ENCODE measurements at places on chromosomes 2 and 18.

GRCh38 chr2:14978845-14979244 is 346.3 kb downstream of the LRATD1 start:
- DNase-seq = no peak

DNA sequence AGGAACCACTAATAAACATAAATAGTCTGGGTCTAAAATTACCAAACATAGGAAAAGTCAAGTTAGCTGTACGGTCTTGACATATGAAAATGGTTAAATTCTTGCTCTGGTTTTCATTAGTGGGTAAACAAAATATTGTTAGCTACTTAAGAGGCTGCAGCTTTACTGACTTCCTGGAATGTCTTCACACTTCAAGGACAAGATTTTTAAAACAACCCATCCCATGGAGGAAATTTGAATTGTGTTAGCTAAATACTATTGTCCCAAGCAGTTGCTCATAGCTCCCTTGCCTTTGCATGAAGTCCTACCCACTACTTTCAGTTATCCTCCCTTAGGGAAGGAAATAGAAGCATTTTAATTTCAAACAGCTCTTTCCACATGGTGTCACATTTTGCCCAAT is 128.5 kb downstream of the EPHA4 start:
- DNase-seq = no peak

- no peak for DNase-seq
Measured at GRCh38 chr2:205609113-205609512, 73.2 kb upstream of the NRP2 start.

DNA sequence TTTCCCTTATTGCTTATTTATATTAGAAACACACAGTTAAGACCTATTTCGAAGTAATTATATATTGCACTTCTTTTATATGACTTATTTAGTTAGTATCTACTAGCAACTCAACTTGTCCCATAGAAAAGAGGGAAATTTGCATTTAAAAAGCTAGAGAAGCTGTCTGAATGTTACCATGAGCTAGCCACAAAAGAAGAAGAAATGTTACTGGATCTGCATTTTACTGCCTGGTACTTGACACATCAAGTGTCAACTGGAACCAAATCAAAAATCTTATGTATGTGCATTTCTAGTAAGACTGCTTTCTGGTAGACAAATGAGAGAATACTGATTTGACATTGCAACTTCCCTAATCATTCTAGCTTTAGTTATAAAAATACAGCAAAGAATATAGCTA is 424.6 kb upstream of the VRK2 start:
- no peak for DNase-seq

DNA sequence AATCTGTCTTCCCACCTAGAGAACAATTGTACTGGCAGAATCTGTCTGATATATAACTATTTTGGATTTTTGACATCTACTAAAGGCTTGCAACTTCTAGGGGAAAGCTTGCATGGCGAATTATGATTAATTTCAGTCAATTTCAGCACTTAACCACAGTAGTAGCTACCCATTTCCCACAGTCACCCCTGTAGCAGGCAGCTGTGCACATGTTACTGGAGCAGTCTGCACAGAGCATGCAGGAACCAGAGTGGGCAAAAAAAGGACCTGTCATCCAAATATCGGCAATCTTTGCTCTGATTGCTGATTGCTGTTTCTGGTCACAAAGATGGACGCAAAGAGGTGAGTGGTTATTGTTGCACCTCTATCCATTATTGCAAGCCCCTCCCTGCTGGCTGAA is 473.3 kb downstream of the SPAG16 start:
- DNase-seq = no peak

DNA sequence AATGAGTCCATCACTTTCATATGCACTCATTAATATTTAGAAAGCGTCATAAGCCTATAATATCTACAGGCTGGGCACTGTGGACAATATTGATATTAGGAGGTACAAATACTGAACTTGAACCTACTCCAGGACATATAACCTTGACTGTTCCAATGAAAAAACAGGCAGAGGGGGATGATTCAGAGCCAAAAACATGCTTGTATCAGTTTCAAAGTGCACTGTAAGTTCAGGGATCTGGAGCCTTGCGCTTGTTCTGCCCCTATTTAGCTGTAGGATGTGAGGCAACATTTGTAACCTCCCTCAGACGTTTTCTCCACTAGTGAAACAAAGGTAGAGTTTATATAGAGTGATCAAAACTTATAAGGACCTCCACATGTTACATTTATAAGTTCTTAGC is 246.1 kb upstream of the GYPC start:
- no peak for DNase-seq

- DNase-seq = peak; percentile 20
Measured at GRCh38 chr2:237154082-237154638, 68.5 kb downstream of the COPS8 start.

DNA sequence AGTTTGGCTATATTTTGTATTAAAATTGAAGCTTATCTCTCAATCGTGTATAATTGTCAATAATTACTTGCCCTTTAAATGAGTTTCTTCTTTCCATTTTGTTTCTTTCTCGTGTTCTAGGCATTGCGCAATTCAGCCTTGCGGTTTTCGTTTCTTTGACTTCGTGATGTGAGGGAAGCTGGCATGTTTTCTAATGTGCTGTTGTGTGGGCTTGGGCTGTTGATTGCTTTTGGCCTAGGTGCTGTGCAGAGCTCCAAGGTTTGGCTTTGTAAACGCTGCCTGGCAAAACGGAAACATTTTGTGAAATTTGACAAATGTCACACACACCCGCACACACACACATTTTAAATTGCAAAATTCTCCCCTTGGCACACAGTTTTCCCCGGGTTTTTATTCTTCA is 242.6 kb upstream of the TCF4 start:
- DNase-seq = no peak

DNA sequence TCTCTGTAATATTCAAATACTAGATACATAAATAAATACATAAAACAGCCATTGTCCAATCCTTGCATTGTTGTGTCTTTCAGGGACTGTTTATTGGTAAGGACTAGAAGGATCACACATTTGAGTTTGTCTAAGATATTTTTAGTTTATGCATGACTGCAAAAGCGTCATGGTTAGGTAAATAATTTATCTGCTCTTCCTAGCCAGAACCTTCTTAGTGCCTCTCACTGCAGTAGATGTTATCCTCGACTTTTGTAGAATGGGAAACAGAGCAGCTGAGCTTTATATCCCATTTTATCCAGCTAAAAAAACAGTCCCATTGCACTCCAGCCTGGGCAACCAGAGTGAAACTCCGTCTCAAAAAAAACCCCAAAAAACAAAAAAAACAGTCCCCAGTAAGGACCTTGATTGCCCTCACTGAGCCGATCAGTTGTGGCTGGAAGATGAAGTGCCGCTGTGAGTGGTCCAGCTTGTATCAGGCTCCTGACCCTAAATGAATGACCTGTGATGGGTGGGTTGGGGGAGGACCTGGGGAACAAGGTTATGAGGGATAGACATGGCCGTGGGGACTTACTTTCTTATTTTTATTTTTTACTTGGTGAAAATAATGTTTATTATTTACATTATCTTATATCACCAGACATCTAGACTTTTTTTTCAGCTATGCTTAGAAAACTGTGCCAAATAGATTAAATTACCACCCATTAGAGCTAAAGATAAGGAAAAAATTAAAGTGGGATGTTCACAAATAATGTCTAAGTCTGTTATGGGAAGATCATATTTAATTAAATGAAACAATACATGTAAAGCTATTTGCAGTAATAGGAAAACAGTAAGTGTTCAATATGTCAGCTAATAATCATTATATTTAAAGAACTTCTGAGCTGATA is 10.9 kb upstream of the ADAM23 start:
- no peak for DNase-seq

GRCh38 chr2:286774-287392 is 1.0 kb downstream of the ALKAL2 start:
- DNase-seq = no peak

DNA sequence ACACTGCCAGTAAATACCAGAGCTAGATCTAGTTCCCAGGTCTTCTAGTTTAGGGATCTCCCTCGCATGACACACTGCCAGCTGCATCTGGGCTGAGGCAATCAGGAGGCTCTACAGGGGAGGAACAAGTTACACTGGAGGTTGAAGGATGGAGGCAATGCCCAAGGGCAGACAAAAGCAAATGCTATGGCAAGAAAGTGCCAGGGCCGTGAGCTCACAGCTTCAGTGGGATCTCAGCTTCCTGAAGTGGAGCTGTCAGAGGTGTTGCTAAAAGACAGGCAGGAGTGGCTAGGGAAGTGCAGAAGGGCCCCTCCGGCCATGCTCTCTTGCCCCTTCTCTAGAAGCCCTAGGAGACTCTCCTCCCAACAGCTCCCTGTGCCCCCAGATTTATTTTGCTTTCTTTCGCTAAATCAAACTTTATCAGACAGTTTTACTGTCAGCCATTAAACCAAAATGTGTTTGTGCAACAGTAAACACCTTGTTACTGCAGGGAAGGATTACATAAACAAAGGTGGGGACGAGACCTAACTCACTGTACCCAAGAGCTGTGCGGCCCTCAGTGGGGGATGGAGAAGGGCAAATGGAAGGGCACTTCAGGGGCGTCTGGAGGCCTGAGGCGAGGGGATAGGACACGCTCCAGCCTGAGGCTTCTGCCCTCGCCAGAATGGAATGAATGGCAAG is 39.4 kb upstream of the PKDCC start:
- DNase-seq = no peak

GRCh38 chr2:224175538-224175937 is 136.5 kb upstream of the SERPINE2 start:
- DNase-seq = no peak

GRCh38 chr2:60524874-60525273 is 28.6 kb downstream of the BCL11A start:
- no peak for DNase-seq

DNA sequence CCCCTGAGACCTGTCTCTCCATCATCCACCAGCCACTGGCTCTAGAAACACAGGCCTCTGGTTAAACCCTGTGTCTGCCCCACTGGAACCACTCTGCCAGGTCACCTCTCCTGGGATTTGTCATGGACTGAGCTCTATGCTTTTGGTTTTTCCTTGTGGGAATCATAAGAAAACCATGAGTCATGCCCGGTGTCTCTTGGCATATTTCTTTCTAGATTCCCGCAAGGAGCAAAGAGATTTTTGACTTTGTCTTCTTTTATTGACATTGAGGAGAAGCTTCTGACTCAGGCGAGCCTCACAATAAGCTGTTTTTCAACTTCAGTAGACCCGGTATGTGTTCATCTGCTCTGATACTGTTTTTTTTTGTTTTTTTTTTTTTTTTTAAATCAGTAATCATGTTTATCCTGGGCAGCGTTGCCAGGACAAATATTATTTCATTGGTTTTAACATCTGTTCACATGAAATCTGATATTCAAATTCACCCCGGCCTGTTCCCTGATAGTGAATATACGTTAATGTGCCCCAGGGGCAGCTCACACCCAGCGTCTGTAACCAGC is 207.1 kb downstream of the ACKR3 start:
- no peak for DNase-seq

DNA sequence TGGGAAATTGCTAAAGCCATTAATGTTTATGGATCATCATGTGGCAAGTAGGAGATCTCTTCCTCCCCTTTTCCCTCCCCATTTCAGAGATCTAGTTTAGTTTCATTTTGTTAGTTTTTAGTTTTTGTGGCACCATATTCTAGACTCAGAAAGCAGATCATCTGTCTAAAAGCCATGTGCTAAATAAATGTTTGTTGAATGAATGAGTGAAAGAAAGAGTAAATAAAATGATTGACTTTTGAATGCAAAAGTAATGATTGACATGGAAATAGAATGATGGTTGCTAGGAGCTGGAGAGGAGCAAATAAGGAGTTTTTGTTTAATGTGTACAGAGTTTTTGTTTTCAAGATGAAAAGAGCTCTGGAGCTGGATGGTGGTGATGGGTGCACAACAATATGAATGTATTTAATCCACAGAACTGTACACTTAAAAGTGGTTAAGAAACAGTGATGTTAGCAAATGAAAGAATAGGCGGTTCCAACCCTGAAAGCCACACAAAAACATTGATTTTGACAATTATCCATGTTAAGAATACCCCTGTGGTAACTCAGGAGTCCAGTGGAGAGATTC is 23.6 kb downstream of the TMEM178A start:
- DNase-seq = peak; percentile 67

DNA sequence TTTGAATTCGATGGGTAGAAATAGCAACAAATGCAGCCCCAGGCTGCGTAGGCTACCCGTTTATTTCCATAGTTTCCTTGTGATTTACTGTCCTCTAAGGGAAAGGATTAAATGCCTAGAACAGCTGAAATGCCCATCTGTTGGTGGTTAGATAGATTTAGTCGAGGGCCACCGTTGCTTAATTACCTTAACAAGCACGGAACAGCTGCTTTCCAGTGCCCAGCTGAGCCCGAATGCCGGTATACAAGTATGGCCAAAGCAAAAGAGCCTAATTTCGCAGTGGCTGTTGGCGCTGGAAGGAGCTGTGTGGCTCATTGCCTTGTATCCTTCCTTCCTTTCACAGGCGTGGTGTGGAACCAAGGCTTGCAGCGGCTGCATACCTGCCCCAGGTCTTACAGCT is 109.1 kb downstream of the CABLES1 start:
- DNase-seq = no peak

GRCh38 chr2:238404406-238405216 is 22.1 kb upstream of the ASB1 start:
- peak; percentile 49 for DNase-seq

GRCh38 chr18:79884294-79884962 is 67.0 kb downstream of the SLC66A2 start:
- no peak for DNase-seq

DNA sequence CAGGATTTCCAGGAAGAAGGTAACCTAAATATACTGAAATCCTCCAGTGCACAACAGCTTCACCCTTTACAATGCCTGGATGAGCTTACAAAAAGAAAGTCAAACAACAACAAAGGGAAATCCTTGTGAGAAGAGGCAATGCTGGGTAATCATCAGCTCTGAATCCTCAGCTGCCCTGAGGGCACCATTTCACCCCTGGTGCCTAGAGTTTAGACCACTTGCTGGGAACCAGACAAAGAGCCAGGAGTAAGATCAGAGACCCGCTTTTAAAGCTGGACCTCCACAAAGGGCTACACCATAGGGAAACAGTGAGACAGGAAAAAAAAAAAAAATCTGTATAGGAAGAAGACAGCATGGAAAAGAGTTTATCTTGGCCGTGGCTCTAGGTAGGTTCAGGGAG is 97.0 kb downstream of the FOXI3 start:
- peak; percentile 32 for DNase-seq

- no peak for DNase-seq
Measured at GRCh38 chr2:126655051-126655450, 907 bp upstream of the GYPC start.

Data from NCI-H345 (cell line).